ENCODE measurements at places on chromosomes 1 and 21.

DNA sequence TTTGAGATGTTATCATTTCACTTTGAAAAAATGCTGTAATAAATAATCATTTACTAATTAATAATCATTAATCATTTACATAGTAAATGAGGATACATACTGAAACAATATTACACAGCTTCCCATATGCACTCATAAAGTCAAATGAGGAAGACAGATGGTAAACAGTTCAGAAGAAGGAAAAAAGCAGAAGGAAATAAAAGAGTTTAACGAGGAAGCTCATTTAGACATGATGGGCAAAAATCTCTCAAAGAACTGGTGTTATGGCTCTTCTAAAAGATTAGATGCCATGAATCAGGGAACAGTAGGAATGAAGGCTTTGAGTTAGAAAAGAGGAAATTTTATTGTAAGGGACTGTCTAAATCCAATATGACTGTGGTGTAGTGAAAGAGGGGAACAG lies 347.6 kb downstream of the PTPRC start:
- DNase-seq, result no peak

DNA sequence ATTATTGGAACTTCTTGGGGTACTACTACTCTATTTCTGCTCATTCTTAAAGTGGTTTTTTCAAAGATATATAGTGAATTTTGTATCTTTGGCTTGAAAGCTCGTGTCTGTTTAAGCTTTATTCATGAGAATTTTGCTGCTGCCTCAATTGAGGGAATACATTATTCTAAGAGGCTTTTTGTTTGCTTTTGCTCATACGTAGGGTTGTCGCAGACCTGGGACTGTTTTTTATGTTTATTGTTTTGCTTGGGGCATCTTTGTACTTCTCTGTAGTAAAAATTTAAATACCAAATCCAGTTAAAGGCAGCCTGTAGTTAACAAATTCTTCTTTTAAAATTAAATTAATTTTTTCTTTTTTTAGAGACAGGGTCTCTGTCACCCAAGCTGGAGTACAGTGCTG lies 62.3 kb downstream of the ANGPTL1 start:
- DNase-seq, result no peak

DNA sequence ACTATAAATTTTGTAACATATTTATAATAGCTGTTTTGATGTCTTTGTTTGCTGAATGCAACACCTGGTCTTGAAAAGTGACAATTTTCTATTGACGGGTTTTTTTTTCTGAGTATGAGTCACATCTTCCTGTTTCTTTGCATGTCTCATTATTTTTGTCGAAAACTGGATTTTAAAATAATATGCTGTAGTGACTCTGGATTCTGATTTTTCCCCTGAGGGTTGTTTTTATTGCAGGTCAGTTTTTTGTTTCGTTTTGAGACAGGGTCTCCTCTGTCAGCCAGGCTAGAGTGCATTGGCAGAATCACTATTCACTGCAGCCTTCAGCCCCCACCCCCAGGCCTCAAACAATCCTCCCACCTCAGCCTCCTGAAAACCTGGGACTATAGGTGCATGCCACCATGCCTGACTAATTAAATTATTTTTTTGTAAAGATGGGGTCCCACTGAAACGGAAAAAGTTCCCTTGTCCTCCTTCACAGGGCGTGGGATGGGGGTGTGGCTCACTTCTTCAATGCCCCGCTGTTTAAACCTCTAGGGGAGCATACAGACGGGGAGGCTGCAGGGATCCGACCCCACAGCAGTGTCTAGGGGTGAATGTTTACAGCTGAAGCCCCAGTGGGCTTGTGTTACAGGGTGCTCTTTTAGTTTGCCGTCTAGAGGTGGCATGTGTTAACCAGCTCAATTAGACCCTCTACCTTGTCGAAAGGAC lies 11.3 kb upstream of the PPIE start:
- no peak for DNase-seq

GRCh38 chr1:27562534-27563340 lies 41.2 kb downstream of the AHDC1 start:
- DNase-seq, result no peak

DNA sequence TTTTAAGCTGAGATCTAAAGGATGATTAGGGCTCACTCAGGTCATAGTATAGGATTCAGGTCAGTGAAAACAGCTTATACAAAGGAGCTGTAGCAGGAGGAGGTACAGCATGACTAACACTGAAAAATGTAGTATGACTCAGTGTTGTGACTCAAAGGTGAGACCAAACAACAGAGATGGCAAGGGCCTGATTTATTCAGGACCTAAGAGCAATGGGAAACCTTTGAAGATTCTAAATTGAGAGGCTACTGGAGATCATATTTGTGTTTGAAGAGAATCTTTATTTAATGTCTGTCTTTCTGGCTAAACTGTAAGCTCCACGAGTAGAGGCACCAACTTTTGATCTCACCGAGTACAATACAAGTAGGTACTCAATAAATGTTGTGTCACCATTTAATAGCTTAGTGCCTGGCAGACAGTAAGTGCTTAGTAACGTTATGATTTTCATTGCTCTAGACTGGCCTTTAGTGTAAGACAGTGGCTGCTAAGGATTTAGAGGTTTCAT lies 43.5 kb downstream of the PRKAA2 start:
- no peak for DNase-seq

- no peak for DNase-seq
Observed at GRCh38 chr1:153611356-153611755, 1.6 kb downstream of the S100A16 start.
